GM23248 (cell line): ENCODE measurements at places on chromosomes 7 and 10.

DNA sequence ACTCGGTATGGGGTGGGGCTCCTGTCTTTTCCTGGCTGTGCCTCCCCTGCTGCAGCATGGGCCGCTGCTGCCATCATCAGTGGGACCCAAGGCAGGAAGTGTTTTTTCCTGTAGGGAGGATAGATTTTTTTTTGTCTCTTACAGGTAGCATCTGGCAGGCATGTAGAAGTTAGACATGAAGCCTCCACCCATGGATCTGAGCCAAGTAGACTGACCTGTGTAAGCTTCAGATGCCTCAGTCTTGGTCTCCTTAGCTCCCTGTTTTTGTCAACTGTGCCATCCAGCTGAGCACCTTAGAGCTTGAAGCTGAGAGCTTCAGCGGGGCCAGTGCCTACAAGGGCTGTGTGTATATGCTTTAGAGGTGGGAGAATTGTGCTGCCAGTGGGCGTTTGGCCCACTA lies 93.5 kb downstream of the AUTS2 start:
- DNase-seq = no peak

DNA sequence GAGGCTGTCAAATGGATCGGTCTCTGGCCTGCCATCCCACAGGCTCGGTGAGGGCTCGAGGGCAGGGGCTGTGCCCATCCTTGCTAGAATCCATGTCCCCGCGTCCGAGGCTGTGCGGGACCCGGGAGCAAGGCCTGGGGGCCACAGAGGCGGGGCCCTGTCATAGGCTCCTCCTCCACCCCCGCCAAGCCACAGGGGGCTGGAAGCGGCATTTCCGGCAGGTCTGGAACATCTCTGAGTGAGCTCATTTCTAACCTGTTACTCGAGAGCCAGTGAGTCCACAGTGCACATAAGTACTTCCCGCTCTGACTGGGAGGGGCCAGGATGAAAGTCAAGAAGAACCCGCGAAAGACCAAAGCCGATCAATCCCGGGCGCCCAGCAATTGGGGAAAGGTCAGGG lies 57.6 kb downstream of the NKX6-2 start:
- DNase-seq = no peak

- peak; percentile 19 for DNase-seq
Observed at GRCh38 chr7:40604601-40605438, 470.0 kb downstream of the SUGCT start.

- no peak for DNase-seq
Observed at GRCh38 chr10:523925-524324, 165.5 kb downstream of the DIP2C start.
